ENCODE measurements at places on chromosomes 7 and 10.

- no peak for DNase-seq
Measured at GRCh38 chr7:138713191-138713590, 12.0 kb upstream of the SVOPL start.

- peak; percentile 64 for DNase-seq
Measured at GRCh38 chr10:117345143-117345542, 30.1 kb downstream of the PDZD8 start.

- no peak for DNase-seq
Measured at GRCh38 chr7:77443042-77443441, 26.9 kb upstream of the GSAP start.

- no peak for DNase-seq
Measured at GRCh38 chr7:137576481-137576880, 232.9 kb upstream of the PTN start.

GRCh38 chr10:47098964-47099363, 187.7 kb downstream of the PTPN20 start:
- no peak for DNase-seq

GRCh38 chr10:121033366-121033765, 182.2 kb downstream of the WDR11 start:
- no peak for DNase-seq

DNA sequence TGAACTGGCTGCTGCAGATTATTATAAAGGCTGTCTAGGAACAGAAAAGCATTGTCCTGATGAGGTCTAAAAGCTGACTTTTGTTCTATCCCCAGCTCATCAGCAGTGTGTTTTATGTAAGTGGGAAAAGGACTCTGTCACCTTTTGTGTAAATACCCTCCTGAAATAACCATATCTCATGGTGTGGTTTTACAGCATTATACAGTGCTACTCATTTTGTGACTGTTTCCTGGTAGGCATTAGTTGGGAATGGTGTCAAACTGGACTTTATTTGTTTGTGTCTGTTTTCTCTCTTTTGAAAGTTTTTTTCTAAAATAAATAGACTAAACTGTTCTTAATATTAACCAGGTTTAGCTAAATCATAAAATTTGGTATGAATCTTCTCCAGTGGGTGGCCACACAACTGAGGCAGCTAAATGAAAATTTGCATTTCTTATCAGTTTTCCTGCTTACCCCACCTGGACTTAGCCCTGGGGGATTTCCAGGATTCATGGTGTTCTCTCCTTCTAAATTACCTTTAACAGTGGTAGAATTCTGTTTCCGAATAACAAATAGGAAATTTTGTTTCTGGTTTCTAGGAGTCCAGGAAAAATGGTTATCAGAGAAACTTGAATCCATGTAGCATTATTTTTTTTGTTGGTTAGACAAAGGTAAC, 140.9 kb downstream of the LHFPL3 start:
- no peak for DNase-seq

GRCh38 chr10:100057948-100058347, 23.7 kb downstream of the CPN1 start:
- no peak for DNase-seq

GRCh38 chr7:132643302-132643701, 67.0 kb upstream of the PLXNA4 start:
- no peak for DNase-seq

- no peak for DNase-seq
Measured at GRCh38 chr10:14507176-14507575, 176.5 kb upstream of the FRMD4A start.

DNA sequence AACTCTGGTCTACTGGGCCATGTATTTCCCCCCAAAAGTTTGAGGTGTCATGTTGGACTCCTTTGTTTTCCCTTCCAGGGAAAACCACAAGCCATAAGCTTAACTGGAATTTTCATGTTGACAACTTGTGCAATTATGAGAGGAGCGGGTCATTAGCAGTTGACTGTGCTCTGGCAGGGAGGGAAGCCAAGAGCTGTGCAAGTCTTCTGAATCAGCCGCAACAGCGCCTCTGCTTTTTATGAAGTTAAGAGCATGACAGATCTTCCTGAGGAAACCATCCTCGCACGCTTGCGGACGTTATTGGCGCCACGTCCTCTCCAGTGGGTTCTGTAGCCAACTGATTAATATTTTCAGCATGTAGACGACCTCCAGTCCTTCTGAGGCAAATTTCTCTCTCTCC, 148.7 kb upstream of the MKI67 start:
- DNase-seq: peak; percentile 34

DNA sequence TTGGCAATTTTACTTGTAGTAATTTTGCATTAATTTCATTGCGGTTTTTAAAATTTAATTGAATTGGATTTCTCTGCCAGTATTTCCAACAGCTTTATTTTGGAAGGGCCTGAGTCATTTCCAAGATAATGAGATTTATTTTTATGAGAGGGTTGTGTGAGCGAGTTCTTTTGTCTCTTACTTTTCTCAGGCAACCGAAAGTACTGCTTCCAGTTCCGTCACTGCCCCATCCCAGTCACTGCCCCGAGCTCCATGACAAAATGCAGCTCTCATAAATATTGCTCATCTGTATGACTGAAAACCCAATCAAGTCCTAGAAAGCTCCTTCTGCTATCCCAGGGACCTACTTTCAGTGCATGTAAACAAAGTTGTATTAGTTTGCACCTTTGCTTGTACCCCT, 468.4 kb upstream of the SEMA3D start:
- DNase-seq: no peak

DNA sequence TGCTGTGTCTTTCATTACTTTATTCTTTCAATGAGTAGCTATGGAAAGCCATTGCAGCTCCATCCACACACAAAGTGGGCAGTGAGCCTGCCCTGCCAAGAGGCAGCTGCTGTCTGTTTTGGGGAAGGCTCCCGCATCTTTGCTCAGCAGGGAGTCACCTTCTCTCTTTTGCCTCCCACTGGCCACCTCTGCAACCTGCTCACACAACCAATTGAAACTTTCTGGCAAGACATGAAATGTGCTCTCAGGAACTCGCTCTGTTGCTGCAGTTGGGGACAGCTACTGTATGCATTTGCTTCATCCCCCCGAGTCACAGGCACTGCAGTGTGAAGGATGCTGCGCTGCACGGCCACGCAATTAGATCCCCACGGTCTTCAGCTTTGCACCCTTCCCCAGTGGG, 244.8 kb upstream of the NFE2L3 start:
- DNase-seq: no peak

- DNase-seq: no peak
Measured at GRCh38 chr10:42987121-42987541, 89.7 kb upstream of the RET start.

DNA sequence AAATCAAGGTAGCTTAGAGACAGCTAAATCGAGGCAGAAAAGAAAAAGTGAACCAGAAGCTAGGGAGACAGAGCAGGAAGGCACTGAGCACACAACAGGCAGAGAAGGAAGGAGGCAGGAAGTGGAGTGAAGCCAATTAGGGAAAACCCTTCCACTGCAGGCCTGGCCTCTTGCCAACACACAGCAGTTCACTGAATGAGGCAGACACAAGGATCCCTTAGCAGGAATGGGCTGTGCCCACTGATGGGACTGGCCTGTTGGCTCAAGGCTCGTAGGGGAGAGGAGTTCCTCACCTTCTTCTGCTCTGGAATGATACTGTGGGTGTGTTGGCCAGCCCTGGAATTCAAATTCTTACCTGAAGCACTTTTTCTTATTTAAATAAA, 220.3 kb upstream of the STK17A start:
- DNase-seq: peak; percentile 38

- DNase-seq: no peak
Measured at GRCh38 chr10:8301831-8302230, 247.3 kb downstream of the GATA3 start.

- DNase-seq: no peak
Measured at GRCh38 chr7:3037259-3037658, 6.4 kb downstream of the CARD11 start.

GRCh38 chr7:47285860-47286491, 295.9 kb downstream of the TNS3 start:
- peak; percentile 94 for DNase-seq

DNA sequence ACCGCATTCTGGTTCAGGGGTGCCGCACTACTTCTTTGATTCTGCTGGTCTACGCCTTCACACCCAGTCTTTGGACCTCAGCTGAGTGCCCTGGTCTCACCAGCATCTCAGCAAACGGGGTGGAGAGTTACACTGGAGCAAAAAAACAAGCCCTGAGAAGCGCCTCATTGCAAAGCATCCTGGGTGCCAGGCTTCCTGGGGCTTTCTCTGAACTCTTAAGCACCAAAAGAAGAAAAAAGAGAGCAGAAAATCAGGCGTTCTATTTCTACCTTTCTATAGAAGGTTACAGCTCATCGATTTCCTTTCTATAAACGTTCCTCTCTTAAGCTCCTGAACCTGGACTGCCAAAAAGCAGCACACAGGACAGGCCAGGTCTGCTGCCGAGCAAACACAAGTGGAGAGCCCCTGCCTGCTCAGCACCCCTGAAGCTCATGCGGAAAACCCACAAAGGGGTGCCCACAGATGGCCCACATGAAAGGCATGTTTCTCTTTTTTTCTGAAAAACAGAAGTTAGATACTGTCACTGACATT, 217.9 kb downstream of the SFMBT2 start:
- no peak for DNase-seq

GRCh38 chr10:34866848-34867247, 51.8 kb upstream of the PARD3 start:
- peak; percentile 21 for DNase-seq

GRCh38 chr7:158638001-158638400, 50.4 kb upstream of the PTPRN2 start:
- no peak for DNase-seq

- DNase-seq: no peak
Measured at GRCh38 chr10:77565590-77566023, 72.0 kb downstream of the KCNMA1 start.

GRCh38 chr7:18555968-18556367, 60.4 kb downstream of the HDAC9 start:
- no peak for DNase-seq

GRCh38 chr7:127961786-127962453, 69.3 kb downstream of the LRRC4 start:
- DNase-seq: no peak

- DNase-seq: no peak
Measured at GRCh38 chr10:113272511-113272910, 280.3 kb upstream of the HABP2 start.

DNA sequence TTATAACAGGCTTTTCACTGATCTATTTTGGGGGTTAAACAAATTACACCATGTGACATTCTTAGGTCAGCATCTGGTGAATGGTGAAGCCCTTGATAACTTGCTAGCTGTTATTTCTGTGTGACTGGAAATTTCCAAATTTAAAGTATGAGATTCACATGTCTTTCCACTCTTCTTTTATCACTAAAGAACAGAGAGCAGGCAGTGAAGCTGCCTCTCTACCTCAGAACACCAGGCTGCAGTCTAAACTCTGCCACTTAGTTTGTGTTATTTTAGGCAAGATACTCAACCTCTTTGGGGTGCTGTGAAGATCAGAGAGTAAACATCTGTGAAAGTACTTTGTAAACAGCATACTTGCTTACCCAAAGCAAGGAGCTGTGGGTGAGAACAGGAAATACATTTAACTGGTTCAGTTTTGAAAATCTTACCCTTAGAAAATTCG, 15.5 kb upstream of the SP4 start:
- DNase-seq: no peak

All from fibroblast of skin of scalp (primary cell).